ENCODE measurements at places on chromosomes 3 and 15. TPM values are rescaled to one million over a fixed set of nuclear protein-coding genes. Genes with fewer than 3 reads are reported as not detected.

The WDR93 gene
- total RNA-seq: 0.06 TPM

The HPS3 gene
- 28.7 TPM for total RNA-seq

The CLDN16 gene
- total RNA-seq: not detected

The CHCHD4 gene
- 11.4 TPM for total RNA-seq

The TM4SF1 gene
- total RNA-seq: 2,041 TPM

The CFAP100 gene
- total RNA-seq: not detected

The KBTBD13 gene
- total RNA-seq: not detected

The DUOX2 gene
- not detected for total RNA-seq

The ACAP2 gene
- total RNA-seq: 71.6 TPM
